ENCODE measurements at places on chromosomes 12 and 14. TPM values are rescaled to one million over a fixed set of nuclear protein-coding genes. Genes with fewer than 3 reads are reported as not detected.

- no peak for DNase-seq
Observed at GRCh38 chr12:66341126-66341525, 38.8 kb downstream of the HELB start.

GRCh38 chr12:53755893-53756292, 4.1 kb upstream of the CISTR start:
- no peak for DNase-seq

GRCh38 chr14:69673578-69674305, 62.3 kb downstream of the SUSD6 start:
- DNase-seq: peak; percentile 43

GRCh38 chr12:26244503-26244902, 49.1 kb downstream of the SSPN start:
- DNase-seq: no peak

PLEKHH1 gene
- total RNA-seq: 0.27 TPM

Data from hematopoietic multipotent progenitor cell (in vitro differentiated cells).